ENCODE measurements at places on chromosomes 6 and 20. TPM values are rescaled to one million over a fixed set of nuclear protein-coding genes. Genes with fewer than 3 reads are reported as not detected.

GRCh38 chr20:10328897-10329255 is 105.1 kb downstream of the MKKS start:
- no peaks in the 10 kb centered on the region for H3K36me3 ChIP-seq
- no peaks in the 10 kb centered on the region for H3K4me1 ChIP-seq
- DNase-seq = no peak
- H3K27ac ChIP-seq = no peak overlapping the region
- peaks cover 12% of the 10 kb centered on the region for H3K27me3 ChIP-seq

DNA sequence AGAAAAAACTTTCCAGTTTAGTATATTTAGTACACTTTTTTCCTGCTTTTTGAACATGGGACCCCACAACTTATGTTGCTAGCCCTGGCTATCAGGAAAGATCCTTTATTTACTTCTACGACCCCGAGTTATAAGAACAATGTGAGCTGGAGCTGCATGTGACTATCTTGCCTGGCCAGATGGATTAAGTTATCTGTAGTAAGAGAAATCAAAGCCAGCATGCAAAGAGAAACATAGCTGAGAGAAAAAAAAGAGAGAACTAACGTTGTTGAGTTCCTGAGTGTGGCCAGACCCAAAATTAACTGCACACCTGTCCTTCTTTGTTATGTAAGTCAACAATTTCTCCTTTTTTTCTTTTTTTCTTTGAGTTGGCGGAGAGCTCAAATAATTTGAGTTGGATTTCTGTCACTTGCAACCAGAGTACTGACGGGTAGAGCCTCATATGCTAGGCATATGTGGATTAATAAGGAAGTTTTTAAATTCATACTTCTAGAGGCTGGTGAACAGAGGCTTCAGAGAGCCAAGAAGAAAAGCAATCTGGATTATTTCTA is 219.5 kb downstream of the HACE1 start:
- H3K27me3 ChIP-seq = peaks cover 3% of the 10 kb centered on the region
- no peaks in the 10 kb centered on the region for H3K36me3 ChIP-seq
- DNase-seq = no peak
- H3K27ac ChIP-seq = no peak overlapping the region
- peaks cover 7% of the 10 kb centered on the region for H3K4me1 ChIP-seq
- no peak overlapping the region for H3K4me3 ChIP-seq

- no peaks in the 10 kb centered on the region for H3K36me3 ChIP-seq
- no peaks in the 10 kb centered on the region for H3K27me3 ChIP-seq
- H3K27ac ChIP-seq = no peak overlapping the region
- no peak for DNase-seq
- H3K4me3 ChIP-seq = no peak overlapping the region
Measured at GRCh38 chr6:128144320-128144719, 243.5 kb upstream of the THEMIS start.

- H3K27me3 ChIP-seq = no peaks in the 10 kb centered on the region
- H3K4me1 ChIP-seq = no peaks in the 10 kb centered on the region
- no peak for DNase-seq
- H3K27ac ChIP-seq = no peak overlapping the region
Measured at GRCh38 chr6:93468291-93468690, 48.9 kb upstream of the EPHA7 start.

DNA sequence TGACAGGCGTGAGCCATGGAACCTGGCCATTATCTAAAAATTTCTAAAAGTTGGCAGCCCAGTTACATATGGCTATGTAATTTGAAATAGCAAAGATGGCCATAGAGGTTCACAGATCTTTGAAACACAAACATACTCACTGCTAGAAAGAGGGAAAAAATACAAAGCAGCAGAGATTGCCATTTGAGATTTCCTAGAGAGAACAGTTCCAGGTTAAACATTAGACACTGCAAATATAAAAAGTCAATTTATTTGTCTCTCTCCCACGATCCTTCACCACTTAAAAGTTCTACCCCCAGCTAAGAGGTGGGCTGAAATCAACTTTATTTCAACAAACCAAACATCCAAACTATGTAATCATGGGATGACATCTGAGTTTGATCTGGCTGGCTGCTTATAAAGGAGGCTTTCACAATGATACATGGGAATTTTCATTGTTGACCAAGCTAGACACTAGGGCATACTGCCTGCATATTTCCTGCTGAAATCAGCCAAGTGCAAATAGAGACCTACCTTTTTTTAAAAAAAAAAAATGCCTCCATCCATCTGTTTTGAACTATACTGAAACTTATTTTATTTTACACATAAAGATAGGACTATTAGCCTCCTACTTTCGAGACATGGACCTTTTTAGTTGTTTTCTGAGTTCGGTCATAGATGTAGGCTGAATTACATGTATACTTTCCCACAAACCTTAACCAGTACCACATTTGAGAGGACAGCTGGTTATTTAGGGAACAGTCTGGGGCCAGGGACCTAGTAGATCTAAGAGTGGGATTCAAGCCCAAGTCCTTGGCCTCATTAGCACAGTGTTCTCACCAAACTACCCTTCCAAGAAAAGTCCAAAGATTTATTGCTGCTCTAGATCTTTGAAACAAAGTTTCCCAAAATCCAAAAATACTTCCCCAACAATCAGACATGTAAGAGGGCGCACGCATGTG is 16.6 kb downstream of the DCDC2 start:
- no peaks in the 10 kb centered on the region for H3K36me3 ChIP-seq
- no peak overlapping the region for H3K4me3 ChIP-seq
- peaks cover 15% of the 10 kb centered on the region for H3K27me3 ChIP-seq
- DNase-seq = no peak

- H3K36me3 ChIP-seq = peaks cover 2% of the 10 kb centered on the region
- H3K27me3 ChIP-seq = no peaks in the 10 kb centered on the region
- no peak overlapping the region for H3K4me3 ChIP-seq
Measured at GRCh38 chr6:7617801-7618764, 28.1 kb downstream of the SNRNP48 start.

LPA gene
- not detected for total RNA-seq

CST4 gene
- total RNA-seq = not detected

ATP9A gene
- 0.05 TPM for total RNA-seq

LY6G5C gene
- total RNA-seq = 5.5 TPM
